Endothelial cell of umbilical vein (primary cell): ENCODE measurements at places on chromosomes 7 and 10. TPM values are rescaled to one million over a fixed set of nuclear protein-coding genes. Genes with fewer than 3 reads are reported as not detected.

Gene ADD3
- 52.3 and 55.2 TPM in 2 replicates for total RNA-seq

Gene PAXIP1
- total RNA-seq, result 15.8 and 17.8 TPM in 2 replicates

Gene TM9SF3
- 142 and 144 TPM in 2 replicates for total RNA-seq

Gene AKR1C3
- 4.8 and 32.2 TPM in 2 replicates for total RNA-seq

Gene ASB10
- total RNA-seq, result not detected in 2 replicates

Gene SUN3
- total RNA-seq, result not detected in 2 replicates

Gene SEPTIN7
- total RNA-seq, result 223 and 228 TPM in 2 replicates

Gene SUV39H2
- 25.8 and 29.9 TPM in 2 replicates for total RNA-seq

Gene INPP5A
- 33.2 and 35.9 TPM in 2 replicates for total RNA-seq

Gene VSIR
- 4.9 and 5.1 TPM in 2 replicates for total RNA-seq

Gene ELN
- total RNA-seq, result 0.18 and 1.7 TPM in 2 replicates

Gene EN2
- not detected in 2 replicates for total RNA-seq

Gene TFEC
- 7.9 TPM in 2 replicates for total RNA-seq
